Astrocyte of the spinal cord (primary cell): ENCODE measurements at places on chromosomes 4 and X.

DNA sequence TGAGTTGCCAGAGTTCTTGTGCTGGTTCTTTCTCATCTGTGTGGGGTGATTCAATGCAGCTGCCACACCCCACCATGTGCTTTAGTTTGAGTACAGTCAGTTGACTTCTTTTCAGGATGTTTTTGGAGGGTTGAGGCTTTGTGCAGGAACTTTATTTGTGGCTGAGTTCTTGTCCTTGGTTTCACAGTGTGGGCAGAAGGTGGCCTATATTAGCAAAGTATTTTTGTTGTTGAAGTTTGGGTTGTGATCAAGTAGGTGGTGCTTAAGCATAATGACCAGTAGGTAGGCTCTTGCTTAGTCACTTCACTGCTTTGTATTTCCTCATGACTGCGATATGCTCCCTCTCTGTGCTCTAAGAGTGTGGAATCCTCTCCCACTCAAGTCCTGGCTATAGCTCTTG lies 80.3 kb downstream of the ARHGAP24 start:
- peak; percentile 10 for DNase-seq

DNA sequence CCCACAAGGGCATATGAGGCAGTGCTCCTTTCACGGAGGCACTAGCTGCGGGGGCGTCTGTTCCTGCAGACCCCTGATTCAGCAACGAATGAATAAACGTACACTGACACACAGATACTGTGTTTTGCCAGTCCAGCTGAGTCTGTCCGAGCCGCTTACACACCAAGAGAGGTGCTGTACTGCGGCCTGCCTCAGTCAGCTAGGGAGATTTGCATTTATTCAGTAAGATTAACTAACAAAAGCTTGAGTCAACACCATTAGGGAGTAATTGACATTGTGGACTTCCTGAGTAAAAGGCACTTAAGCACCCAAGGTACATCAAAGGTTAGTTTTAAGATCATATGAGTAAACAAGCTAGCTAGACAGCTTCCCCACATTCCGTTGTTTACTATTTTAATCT lies 31.0 kb upstream of the BEX4 start:
- no peak for DNase-seq

DNA sequence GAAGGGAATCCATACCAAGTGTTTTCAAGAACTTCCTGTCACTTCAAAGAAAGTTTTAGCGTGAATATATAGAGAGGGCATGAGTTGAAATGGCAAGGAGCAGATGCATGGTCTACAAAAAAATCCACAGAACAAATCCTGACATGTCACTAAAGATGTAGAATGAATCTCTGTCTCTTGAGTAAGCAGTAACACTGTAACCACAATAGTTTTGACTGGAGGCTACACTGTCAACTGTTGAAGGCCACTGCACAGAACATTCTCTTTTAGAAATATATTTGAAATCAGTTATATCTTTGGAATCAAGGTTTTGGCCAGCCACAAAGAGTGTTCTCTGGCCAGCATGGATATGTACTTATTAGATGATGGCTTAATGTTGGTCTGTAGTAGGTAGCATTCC lies 83.8 kb downstream of the VCX3B start:
- no peak for DNase-seq

GRCh38 chr4:60450054-60450453 lies 750.1 kb upstream of the ADGRL3 start:
- no peak for DNase-seq

GRCh38 chr4:128517739-128518510 lies 230.3 kb upstream of the PGRMC2 start:
- peak; percentile 98 for DNase-seq

DNA sequence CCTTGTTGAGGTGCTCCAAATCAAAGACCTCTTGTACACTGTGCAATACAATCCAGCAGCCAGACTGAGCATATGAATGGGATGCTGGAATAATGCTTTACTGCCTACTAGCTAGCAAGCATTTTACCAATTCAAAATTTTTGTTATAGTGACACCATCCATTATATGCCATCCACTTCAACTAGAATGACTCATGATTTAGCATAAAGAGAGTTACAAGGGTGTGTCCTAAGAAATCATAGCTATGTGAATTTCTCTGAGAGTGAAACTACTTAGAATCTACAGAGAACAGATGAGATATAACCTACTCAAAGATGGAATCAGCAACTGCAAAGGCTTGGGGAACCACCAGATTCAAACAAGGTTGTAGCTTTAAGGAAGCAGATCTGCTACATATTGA lies 221.9 kb downstream of the LHFPL1 start:
- no peak for DNase-seq

GRCh38 chr4:140304346-140304745 lies 69.1 kb upstream of the SCOC start:
- no peak for DNase-seq

GRCh38 chr4:1116838-1117237 lies 3.5 kb upstream of the RNF212 start:
- DNase-seq: peak; percentile 15

DNA sequence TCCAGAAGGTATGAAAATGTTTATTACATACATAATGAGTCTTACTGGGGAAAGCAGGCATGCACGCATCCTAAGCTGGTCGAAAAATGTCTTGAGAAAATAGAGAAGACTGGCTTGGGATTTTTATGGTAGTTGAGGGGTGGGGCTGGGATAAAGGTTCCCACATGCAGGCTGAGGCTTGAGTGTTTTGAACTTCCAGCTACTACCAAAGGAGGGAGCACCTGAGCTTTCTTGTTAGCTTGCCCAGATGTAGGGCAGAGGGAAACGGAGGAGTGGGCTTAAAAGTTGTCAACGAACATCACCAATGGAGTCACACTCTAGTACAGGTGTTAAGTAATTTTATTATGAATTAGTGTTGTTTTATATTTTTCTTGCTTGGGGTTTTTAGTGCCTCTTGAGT lies 39.6 kb upstream of the SRPX start:
- DNase-seq: peak; percentile 15

DNA sequence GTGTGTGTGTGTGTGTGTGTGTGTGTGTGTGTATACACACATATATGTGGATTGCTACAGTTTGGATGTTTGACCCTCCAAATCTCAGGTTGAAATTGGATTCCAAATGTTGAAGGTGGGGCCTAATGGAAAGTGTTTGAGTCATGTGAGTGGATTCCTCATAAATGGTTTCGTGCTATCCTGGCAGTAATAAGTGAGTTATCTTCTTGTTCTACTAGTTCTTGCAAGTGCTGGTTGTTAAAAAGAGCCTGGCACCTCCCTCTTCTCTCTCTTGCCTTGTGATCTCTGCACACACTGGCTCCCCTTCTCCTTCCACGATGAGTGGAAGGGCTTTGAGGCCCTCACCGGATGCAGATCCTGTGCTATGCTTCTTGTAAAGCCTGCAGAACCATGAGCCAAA lies 344.1 kb downstream of the SH2D1A start:
- no peak for DNase-seq

GRCh38 chr4:93178279-93178678 lies 650.3 kb upstream of the ATOH1 start:
- DNase-seq: no peak

DNA sequence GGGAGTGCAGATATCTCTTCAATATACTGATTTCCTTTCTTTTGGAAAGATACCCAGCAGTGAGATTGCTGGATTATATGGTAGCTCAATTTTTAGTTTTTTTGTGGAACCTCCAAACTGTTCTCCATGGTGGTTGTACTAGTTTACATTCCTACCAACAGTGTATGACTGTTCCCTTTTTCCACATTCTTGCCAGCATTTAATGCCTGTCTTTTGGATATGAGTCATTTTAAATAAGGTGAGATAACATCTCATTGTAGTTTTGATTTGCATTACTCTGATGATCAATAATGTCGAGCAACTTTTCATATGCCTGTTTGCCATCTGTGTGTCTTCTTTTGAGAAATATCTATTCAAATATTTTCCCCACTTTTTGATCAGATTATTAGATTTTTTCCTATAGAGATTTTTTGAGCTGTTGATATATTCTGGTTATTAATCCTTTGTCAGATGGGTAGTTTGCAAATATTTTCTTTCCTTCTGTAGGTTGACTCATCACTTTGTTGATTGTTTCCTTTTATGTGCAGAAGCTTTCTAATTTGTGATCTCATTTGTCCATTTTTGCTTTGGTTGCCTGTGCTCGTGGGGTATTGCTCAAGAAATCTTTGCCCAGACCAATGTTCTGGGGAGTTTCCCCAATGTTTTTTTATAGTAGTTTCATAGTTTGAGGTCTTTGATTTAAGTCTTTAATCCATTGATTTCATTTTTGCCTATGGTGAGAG lies 552.7 kb downstream of the ZNF674 start:
- no peak for DNase-seq
